ENCODE measurements at places on chromosomes 13 and 19.

DNA sequence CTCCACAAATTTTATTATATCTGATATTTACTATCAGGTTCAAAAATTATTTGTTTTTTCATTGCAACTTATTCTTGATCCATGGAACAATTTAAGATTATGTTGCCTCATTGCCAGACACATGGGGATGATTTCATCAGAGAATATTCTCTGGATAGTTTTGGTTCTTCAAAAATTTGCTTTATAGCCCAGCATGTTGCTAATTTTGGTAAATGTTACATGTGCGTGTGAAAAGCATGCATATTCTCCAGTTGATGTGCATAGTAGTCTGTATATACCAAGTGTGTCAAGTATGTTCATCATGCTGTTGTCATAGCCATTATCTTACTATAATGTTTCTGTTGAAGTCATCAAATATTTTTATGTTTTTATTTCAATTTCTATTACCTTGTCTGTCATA lies 122.3 kb downstream of the RFC3 start:
- DNase-seq: no peak

- DNase-seq: peak; percentile 72
Measured at GRCh38 chr19:54875506-54875905, 1.5 kb downstream of the FCAR start.

DNA sequence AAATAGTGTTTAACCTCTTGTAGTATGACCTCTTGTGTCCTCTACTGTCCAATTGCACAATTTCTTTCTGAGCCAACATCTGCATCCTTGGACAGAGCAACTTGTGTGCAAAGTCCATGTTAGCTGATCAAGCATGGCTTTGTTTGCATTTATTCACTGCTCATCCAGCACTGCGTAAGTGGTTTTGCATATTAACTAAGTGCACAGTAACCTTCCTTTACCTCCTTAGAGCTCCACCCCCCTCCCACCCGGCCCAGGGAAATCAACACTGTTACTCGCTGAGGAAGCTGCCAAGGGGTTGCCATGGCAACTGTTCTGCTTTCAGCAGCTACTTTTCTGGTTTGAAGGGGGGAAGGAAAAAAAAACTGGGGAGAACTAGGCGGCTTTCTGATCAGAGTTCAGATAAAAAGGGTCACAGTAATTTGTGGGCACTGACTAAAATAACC lies 153.5 kb upstream of the KLF12 start:
- peak; percentile 21 for DNase-seq

DNA sequence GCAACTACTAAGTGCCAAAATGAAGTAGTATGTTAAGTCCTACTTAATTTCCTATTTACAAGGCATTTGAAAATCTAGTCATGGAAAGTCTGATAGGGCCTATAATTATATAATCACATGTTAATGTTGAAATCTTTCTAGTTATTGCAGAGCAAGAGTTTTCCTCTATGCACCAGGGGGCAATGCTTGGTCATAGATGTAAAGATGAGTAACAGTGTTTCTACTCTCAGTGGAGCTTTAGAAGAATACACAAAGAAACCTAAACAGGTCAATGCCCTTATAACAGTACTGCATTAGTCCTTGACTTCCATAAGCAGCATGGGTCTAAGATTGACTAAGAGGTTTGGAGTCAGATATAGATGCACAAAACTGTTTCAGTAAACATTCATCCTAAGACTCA lies 218.7 kb downstream of the KCTD12 start:
- peak; percentile 27 for DNase-seq

DNA sequence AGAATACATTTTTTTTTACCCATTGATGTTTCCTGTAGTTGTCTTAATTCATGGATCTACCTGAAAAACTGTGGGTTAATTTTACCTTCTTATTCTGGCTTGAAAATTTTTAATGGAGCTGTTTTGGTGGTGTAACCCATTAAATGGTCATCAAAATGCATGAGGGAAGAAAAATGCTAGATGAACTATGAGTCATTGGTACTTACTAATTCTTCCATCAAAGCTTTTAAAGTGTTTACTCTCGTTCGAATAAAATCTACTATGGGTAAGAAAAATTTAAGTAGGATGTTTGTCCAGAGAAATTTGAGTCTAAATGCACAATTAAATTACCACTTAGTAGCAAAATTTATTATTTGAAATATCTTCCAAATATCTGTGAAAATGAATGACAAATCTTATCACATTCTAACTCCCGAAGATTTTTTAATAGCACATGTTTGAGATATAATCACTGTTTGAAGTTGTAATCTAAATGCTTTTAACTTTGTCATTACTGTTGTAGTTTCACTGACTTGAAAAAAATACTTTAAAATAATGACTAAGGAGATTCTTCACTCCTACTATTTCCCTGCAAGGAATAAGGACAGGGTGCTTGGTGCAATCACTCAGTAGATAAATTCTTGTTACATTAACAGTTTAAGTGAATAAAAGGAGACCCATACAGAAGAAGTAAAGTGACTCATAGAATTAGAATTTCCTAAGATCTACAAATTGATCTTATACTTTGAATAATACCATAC lies 437.7 kb downstream of the IRS2 start:
- no peak for DNase-seq

DNA sequence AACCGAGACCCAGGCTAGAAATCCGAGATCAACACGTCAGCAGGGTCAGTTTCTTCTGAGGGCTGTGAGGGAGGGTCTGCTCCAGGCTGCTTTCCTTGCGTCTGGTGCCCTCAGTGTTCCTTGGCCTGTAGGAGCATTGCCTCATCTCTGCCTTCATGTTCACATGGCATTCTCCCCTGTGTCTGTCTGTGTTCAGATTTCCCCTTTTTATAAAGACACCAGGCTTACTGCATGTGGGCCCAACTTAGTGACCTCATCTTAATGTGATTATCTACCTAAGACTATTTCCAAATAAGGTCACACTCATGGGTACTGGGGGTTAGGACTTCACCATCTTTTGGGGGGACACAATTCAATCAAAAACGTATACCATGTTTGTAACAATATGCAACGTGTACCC lies 57.2 kb upstream of the C1QTNF9 start:
- DNase-seq: peak; percentile 40

DNA sequence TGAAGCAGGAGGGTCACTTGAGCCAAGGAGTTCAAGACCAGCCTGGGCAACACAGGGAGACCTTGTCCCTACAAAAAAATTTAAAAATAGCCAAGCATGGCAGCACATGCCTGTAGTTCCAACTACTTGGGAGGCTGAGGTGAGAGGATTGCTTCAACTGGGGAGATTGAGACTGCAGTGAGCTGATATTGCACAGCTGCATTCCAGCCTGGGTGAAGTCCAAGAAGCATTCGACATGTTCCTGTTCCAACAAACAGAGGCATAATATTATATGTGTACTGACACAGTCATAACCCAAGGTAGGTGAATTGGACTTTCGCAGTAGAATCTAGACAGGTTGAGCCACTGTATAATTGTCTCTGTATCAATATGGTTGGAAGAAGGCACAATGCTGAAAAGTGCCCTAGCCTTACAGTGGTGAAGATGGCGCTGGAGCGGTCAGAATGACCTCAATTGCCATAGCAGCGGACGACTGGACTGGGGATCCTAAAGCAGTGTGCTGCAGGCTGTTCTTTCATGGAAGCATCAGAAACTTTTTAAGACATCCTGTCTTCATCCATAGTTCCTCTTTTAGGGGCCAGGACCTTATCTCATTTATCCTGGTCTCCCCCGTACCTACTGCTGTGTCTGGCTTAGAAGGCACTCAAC lies 112.0 kb upstream of the CLDN10 start:
- peak; percentile 11 for DNase-seq

DNA sequence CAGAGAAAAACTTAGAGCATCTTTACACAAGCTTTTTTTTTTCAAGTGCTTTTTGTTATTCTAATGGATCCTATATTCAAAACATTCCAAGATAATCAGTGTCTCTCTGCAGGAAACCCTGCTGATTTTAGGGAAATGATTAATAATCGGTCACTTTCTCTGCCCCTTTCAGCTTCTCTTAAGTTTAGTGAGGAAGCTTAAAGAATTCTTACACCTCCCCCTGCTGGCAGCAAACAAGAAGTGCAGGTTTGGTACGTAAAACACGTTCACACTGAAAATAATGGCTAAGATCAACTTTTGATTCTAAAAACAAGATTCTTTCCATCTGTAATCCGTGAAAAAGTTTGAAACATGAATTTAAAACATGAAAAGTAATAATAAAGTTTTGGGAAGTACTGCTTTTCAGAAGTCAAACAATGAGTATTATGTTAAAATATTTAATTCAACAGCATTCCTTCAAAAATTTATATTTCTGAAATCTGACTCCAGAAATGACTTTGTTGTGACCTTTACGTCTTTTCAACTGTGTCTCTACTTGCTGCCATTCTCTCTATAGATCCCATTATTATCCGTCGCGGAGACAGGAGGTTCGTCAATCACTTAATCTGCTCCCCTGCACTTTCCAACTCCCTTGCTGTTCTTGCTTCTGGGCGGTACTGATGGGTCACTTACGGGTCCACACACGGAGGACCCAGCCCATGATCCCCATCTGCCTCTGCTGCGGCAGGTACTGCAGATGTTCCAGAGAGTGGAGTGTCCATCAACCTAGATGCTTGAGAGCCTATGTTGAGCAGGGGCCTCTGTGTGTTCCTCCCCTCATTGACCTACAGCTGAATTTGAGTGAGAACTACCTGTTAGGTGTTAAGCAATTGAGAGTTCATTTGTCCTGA lies 203.1 kb upstream of the EDNRB start:
- peak; percentile 73 for DNase-seq

DNA sequence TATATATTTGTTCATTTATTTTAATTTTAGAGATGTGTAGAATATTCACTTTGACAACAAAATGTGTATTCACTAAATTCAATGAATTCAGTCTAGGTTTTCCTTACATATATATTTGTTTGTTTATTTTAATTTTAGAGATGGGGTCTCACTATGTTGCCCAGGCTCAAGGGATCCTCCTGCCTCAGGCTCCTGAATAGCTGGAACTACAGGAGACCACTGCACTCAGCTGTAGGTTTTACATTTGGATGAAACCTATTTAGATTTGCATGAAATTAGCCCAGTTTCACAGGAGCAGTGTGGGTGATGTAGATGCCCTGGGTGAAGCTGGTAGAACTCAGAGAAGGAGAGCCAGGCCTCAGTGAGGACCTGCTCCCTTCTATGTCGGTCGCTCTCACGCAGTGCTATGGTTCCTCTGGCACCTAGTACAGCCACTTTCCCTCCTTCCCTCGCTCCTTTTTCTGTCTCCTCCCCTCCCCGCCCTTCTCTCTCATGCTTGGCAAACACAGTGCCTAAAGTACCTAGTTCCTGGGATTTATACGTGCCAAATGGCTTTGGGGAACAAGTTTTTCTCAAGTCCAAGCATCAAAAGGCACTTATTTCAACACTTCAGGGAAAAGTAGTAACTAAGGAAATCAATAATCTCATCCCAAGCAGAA lies 14.7 kb upstream of the HMGB1 start:
- DNase-seq: no peak

- DNase-seq: no peak
Measured at GRCh38 chr19:12751635-12752034, at the start of gene BEST2. Gene BEST2 (plus strand): TSS chr19:12751791. CDS start chr19:12752593, 802 bp downstream.

DNA sequence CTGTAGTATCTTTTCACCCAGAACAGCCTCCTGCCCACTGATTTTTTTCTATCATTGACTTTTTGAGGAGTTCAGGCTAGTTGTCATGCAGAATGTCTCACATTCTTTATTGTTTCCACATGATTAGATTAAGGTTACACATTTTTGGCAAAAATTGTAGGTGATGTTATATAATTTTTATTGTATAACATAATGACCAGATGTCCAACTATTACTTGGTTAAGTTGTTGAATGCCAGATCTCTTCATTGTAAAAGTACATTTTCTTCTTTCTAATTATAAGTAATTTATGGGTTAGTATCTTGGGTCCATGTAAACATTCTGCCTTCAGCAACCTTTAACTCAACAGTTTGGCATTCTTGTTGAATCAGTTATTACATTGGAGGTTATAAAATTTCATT lies 138.4 kb downstream of the POSTN start:
- no peak for DNase-seq

GRCh38 chr13:75867379-75868117 lies 231.4 kb downstream of the LMO7 start:
- DNase-seq: no peak

DNA sequence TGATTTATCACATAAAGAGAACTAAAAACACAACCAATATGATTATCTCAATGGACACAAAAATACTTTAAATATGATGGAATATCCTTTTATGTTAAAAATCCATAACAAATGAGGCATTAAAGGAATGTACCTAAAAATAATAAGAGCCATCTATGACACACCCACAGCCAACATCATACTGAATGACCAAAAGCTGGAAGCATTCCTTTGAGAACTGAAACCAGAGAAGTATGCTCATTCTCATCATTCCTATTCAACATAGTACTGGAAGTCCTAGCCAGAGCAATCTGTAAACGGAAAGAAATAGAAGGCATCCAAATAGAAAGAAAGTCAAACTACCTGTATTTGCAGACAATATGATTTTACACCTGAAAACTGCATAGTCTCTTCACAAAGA lies 671.0 kb downstream of the SLITRK1 start:
- no peak for DNase-seq

DNA sequence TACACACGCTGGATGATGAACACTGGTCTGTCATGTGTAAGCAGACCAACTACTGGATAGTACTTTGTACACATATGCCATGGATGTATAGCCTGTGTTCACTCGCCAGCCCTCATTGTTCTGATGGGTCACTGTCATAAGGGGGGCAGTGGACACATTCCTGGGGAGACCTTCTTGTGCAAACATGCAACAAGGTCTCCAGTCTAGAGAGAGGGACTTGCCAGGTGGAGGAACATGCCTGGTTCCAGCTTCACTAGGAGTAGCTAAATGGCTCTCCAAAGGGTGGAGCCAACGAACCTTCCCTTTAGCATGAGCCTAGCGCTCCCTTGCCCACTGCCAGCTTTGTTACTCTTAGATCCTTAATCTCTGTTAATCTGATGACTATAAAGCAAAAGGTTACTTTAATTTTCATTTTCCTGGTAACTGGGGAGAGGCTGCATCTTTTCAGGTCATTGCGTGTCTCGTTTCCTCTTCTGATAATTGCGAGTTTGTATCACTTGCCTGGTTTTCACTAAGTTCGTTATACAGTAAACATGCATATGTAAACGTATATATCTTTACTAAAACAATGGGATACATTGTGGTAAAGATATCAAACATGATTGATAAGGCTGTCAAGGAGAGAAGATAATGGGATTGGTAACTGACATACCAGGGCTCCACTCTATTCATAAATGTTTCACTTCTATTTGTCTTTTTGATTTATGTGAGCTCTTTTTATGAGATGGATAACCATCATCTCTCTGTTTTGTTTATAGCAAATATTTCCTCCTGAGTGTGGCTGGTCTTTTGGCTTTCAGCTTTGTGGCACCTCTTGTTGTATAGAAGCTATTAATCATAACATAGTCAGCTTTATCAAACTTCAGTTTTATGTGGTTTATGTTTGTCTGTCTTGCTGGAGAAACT lies 235.2 kb upstream of the SGCG start:
- DNase-seq: no peak

DNA sequence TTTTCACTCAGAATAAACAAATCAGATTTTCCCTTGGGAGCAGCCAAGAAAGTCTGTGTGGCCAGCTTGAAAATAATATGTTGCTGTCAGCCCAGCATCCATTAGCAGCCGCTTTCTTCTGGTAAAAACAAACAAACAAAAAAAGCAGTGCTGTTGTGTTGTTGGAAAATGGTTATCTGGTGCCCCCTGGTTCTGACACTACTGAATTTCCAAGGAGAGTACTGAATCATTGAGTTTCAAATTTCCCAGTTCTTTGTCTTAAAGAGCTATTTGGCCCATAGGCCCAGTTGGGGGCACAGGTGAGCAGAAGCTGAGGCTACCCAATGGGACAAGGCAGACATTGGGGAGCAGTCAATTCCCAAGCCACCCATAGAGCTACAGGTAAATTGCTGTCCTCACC lies 995.9 kb downstream of the UQCRFS1 start:
- no peak for DNase-seq

GRCh38 chr13:54953786-54954185 lies 1925.2 kb downstream of the OLFM4 start:
- no peak for DNase-seq

Measured in NB4 (cell line).